EL (cell line): ENCODE measurements at places on chromosomes 7 and 10.
A peak's percentile ranks its signal among the peaks of the same experiment; 100 is the strongest.

DNA sequence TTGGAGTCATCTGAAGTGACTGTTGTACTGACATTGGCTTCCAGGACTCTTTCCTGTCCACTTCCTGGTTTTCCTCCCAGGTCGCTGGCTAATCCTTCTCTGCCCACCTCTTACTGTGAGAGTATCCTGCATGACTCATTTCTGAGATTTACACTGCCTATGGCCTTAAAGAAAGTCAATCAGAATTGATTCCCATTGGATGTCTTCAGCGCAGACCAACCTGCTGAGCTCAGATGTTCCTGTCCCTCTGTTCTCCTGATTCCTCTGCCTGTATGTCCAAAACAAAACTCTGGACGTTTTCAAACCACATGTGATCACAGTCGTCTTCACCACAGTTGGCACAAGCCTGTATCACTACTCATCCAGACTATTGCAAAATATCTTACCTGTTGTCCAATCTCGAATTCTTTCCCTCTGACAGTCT is 262.1 kb downstream of the CREB5 start:
- DNase-seq, result peak; percentile 30

DNA sequence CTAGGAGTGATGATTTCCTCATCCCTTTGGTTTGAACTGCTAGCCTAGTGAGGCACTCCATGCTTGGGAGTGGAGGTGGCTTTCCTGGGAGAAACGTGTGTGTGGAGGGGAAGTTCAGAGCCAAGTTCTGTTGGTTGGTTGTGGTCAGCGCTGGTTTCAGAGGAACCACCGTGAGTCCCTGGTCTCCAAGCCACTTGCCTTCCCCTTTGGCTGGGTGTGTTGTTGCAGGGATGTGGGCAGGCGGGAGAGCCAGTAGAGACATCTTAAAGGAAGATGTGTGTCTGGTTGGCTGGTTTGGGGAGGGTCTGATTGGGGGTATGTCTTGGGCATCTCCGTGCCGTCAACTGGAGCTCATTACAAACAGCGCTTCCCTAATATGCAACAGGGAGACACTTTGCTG is 130.8 kb upstream of the TCF7L2 start:
- no peak for DNase-seq

- no peak for DNase-seq
These were observed 40.2 kb downstream of the ANKRD61 start for GRCh38 chr7:6071406-6071805.

DNA sequence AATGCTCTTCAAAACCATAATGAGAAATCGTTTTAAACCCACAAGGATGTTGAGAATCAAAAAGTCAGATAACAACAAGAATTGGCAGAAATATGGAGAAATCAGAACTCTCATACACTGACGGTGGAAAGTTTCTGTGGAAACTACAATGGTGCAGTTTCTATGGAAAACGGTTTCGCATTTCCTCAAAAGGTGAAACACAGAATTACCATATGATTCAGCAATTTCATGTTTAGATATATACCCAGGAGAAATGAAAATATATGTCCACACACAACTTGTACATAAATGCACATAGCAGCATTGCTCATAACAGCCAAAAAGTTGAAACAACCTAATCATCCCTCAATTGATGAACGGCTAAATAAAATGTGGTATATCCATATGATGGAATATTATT is 218.2 kb downstream of the ARL4A start:
- DNase-seq, result no peak

GRCh38 chr10:25175527-25176420 is 973 bp downstream of the GPR158 start:
- DNase-seq, result no peak

DNA sequence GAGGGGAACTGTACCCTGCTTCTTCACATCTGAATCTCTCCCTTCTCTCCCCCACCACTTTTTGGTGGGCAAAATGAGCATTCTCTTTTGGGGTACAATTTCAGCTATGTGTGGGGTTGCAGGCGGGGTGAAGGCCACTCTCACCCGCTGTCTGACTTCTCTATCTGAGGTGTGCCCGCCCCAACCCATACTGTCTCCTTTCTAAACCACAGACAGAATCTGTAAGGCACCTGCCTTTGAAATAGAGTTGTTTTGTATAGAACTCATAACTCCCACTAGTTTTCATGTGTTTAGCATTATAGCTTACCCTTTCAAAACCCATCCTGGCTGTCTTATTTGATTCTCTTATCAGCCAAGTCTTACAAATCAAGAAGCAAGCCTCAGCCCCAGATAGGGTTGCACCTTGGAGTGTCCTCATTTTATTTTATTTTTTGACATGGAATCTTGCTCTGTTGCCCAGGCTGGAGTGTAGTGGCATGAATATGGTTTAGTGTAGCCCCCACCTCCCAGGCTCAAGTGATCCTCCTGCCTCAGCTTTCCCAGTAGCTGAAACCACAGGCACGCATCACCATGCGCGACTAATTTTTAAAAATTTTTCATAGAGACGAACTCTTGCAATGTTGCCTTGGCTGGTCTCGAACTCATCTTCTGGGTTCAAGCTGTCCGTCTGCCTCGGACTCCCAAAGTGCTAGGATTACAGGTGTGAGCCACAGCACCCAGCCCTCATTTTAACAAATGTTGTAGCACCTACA is 11.9 kb downstream of the TSPAN14 start:
- DNase-seq, result no peak

GRCh38 chr7:79820387-79820786 is 314.2 kb upstream of the GNAI1 start:
- DNase-seq, result peak; percentile 17

GRCh38 chr10:6020826-6021225 is 41.3 kb downstream of the IL2RA start:
- DNase-seq, result no peak

DNA sequence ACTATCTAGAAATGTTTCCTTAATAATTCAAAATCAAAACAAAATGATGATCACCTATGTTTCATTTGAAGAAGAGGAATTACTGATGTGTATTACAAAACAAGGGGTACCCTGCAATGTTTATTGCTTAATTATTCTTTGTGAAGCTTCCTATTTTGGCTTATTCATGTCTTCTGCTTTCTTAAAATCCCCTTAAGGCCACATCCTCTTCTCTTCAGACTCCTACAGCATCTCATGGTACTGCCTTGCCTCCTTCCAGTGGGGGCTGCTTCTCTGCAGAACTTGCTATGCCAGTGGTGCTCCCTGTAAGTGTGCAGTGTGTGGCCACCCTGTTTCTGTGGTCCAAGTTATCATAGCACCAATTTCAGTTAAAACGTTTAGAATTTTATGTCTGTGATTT is 35.0 kb downstream of the CCDC146 start:
- DNase-seq, result no peak

DNA sequence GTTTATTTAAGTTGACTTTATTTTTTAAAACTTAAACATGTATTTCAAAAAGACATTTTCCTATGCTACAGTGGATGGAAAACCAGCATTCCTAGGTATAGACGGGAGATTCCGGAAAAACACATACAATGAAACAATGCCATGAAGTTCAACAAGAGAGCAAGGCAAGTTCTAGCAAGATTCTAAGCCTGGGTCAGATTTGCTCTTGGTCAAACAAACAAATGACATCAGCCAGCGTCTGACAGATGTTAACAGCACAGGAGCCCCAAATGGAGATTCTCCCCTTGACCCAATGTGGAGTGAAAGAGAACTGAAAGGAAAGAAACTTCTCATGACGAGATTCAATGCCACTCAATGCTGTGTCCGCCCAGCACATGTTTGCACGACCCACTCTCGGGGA is 149.9 kb downstream of the NEURL1 start:
- DNase-seq, result no peak

GRCh38 chr10:96688789-96689188 is 31.5 kb downstream of the PIK3AP1 start:
- no peak for DNase-seq

GRCh38 chr7:82373926-82374635 is 69.5 kb downstream of the CACNA2D1 start:
- no peak for DNase-seq

DNA sequence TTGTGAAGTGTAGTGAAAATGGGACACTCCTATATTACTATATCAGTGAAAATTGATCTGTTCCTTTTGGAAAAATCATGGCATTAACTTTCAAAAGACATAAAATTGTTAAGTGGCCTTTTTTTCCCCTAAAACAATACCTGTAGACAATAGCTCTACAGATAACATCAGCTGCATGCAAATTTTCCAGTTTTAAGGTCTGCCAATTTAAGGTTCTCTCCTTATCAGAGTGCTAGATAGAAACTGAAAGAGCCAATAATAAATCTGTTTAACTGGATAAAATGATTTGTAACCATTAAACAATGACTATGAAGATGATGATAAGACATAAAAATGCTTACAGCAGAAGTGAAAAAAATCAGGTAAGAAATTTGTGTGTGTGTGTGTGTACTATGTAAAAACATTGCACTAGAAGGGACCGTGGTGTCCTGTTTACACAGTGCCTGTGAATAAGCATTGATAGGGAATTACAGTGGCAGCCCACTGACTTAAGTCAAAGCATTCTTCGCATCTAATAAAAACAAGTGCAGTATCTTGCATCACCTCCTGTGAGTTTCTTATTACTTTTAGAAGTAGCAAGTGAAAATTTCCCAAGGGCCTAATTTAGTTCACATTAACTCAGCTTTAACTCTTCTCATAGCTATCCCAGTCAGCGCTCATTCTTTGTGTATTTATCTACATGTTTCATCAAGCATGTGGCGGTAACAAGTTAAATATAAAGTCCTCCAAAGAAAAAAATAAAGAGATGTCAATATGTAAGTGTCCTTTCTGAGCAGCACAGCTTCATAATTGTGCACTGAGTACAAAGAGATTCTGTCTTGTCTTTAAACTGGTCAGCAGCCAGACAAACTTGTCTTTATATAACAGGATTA is 261.9 kb downstream of the ARL4A start:
- DNase-seq, result no peak

DNA sequence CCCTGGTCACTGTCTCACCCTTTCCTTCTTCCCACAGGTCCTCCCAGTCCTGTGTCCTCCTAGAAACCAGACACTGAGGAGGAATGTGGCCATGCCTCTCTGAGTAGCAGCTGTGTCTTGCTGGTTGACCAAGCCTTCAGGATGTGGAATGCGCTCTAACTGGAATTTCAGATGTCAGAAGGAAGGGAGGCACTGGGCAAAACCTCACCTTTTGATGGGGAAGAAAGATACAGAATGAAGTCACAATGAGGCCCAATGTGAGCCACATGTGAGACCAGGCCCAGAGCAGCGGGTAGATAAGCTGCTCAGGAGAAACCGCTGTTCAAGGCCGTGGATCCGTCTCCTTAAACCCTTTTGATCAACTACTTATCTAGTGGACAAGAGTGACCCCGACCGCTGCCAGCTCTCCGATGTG is 54.8 kb upstream of the ECHDC3 start:
- DNase-seq, result peak; percentile 8

- DNase-seq, result peak; percentile 60
These were observed 16.9 kb upstream of the ZFAND2A start for GRCh38 chr7:1176891-1177373.

DNA sequence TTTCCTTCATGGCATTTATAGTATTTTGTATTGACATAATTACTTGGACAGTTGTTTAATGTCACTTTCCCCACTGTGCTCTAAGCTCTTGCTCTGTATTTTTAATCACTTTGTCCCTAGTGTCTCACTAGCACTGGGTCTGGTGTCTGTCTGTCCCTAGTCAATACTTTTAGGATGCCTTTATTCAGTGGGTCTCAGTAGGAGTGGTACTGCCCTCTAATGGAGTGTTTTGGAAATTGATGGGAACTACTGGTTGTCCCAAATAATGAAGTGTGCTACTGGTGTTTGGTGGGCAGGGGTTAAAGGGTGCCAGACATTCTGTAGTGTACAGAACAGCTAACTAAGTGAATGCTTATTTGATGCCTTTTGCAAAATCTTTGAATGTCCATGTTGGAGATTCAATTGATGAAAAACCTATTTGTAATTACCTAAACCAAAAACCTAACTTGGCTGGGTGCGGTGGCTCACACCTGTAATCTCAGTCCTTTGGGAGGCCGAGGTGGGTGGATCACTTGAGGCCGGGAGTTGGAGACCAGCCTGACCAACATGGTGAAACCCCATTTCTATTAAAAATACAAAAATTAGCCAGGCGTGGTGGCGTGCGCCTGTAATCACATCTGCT is 33.3 kb downstream of the CDK14 start:
- DNase-seq, result peak; percentile 68

- DNase-seq, result no peak
These were observed 151.0 kb upstream of the HDAC9 start for GRCh38 chr7:18344536-18344935.

DNA sequence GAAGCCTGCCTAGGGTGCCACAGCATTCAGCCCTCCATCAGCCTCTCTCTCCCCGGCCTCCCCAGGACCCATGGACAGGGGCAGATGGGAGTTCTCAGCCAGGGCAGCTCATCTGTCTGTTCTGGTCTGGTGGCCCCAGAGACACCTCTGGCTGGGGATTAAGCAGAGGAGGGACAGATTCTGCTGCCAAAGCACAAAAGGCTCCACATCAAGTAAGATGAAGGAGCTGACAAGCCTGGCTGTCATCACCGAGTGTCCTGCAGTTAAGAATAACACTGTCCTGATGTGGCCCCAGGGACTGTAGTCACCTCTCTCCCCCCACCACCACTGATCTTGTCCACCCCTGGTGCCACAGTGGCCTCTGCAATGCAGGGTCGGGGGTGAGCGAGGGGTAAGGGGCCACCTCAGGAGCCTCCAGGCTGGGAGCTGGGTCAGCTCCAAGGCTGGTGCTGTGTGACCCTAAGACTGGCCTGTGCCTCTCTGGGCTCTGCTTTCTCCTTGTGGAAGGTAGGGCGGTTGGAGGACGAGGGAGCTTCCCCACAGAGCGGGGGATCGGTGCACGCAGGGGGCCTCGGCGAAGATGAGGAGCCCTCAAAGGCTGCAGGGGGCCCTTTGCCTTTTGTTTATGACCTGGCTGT is 18.7 kb downstream of the C10orf105 start:
- DNase-seq, result no peak

GRCh38 chr10:62541811-62542210 is 167.6 kb downstream of the ZNF365 start:
- no peak for DNase-seq

- no peak for DNase-seq
These were observed 40.9 kb upstream of the PLXDC2 start for GRCh38 chr10:19775296-19775695.

- peak; percentile 43 for DNase-seq
These were observed 886.4 kb upstream of the LRRN3 start for GRCh38 chr7:110204527-110204926.

GRCh38 chr7:28939844-28940544 is 18.1 kb downstream of the TRIL start:
- peak; percentile 33 for DNase-seq

GRCh38 chr7:102188746-102189145 is 97.9 kb upstream of the SH2B2 start:
- no peak for DNase-seq

DNA sequence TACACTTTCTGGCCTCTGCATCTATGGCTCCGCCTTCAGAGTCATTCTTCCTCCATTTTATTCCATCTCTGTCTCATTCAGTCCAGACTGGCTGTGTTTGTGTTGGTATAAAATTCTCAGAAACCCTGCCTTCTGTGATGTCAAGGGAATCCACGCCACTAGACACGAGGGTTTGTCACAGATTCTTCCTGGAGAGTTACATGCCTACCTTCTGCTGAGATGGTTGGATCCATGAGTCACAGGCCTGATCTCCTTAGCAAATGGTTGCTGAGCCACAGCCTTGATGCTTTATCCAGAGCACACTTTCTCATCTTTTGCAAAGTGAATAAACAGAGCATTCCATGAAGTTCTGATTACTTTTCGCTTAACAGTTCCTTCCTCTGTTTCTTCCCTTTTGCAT is 35.9 kb upstream of the TSPAN33 start:
- DNase-seq, result no peak

- DNase-seq, result peak; percentile 9
These were observed 128.6 kb upstream of the BMPER start for GRCh38 chr7:33776788-33777187.
